ENCODE measurements at places on chromosomes 2 and 18. TPM values are rescaled to one million over a fixed set of nuclear protein-coding genes. Genes with fewer than 3 reads are reported as not detected.

GRCh38 chr2:151098841-151099240 is 162.8 kb downstream of the RBM43 start:
- DNase-seq, result no peak

DNA sequence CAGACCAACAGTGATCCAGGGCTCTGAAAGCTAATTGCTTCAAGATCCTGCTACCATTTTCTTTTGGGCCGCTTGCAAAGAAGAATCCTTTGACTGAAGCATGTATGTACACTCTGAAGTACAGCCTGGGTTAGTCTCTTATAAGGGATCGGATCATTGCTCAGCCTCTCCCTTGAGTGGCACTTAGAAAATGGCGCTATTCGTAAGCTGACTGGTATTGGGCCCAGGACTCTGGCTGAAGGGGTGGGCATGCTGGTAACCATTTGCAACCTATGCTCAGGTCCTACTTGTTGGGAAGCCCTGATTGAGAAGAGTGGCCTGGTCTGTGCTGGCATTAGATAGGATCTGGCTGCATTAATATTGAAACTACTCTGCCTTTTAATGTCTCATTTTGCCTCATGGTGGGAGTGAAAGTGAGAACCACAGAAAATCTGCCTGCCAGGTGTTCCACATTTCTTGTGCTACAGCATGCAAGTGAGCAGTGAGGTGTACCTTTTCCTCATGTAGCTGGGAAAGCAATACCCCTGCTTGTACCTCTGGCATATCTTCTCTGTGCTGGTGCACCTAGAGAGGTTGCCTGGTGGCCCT is 661 bp upstream of the MGAT5 start:
- DNase-seq, result no peak

DNA sequence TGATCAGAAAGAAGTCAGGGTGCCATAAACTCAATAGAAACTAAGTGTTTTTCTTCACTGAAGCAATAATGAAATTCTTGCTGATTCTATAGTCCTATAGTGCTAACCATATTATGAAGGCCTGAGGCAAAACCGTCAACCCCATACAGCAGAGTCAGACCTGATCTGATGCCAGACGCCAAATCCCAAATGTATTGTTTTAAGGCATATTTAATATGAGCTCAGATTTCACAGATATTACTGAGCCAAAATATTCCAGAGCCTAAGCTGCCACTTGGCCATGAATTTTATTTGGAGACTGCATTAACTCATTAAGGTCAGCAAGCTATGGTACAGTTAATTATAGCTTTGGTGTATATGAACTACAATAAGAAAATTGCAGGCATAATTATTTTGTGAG is 53.4 kb downstream of the SCN1A start:
- no peak for DNase-seq

- peak; percentile 51 for DNase-seq
Measured at GRCh38 chr2:63058144-63058920, 7.7 kb downstream of the OTX1 start.

GRCh38 chr2:46267616-46268015 is 29.6 kb upstream of the EPAS1 start:
- DNase-seq, result no peak

Gene C2orf15
- not detected for total RNA-seq

Gene DTYMK
- total RNA-seq, result 27.9 TPM
